ENCODE measurements at places on chromosomes 2 and 18.

GRCh38 chr18:59660366-59660765 lies 36.9 kb downstream of the CCBE1 start:
- no peak for DNase-seq

GRCh38 chr2:71309-72035 lies 25.2 kb upstream of the FAM110C start:
- DNase-seq = no peak

- DNase-seq = no peak
Observed at GRCh38 chr2:240509667-240510512, 47.9 kb downstream of the ANKMY1 start.

DNA sequence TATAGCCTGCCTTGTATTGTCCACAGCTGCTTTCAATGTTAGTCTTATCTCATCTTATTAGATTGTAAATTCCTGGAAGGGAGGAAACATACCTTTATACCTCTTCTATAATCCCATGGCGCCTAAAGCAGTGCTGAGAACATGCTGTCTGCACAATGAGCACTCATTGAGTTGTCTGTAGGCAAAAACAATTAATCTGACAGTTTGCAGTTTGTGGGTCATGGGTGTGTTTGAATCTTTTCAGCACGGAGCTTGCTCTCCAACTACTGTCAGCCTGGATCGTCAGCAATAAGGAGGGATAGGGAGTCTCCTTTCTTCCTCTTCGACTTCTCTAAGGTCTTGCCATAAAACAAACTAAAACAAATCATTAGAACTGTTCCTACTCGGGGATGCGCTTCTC lies 26.5 kb upstream of the GREB1L start:
- DNase-seq = no peak

- no peak for DNase-seq
Observed at GRCh38 chr2:202736826-202737225, 102.1 kb downstream of the FAM117B start.

GRCh38 chr18:25467226-25467987 lies 115.4 kb upstream of the ZNF521 start:
- peak; percentile 45 for DNase-seq

DNA sequence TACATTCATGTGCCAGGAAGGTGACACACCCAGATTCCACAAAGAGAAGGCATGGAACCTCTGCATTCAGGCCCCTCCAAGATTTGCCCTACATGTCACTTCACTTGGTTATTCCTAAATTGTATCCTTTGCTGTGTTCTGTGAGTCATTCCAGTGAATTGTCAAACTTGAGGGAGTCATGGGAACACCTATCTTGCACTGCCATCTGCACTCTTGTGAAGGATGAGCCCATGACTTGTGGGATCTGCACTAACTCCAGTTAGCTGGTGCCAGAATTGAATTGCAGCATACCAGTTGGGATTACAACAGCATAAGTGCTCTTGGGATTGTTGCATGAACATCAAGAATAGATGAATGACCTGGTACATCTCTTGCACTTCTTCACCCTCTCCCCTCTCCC lies 1288.0 kb upstream of the ZEB2 start:
- no peak for DNase-seq

DNA sequence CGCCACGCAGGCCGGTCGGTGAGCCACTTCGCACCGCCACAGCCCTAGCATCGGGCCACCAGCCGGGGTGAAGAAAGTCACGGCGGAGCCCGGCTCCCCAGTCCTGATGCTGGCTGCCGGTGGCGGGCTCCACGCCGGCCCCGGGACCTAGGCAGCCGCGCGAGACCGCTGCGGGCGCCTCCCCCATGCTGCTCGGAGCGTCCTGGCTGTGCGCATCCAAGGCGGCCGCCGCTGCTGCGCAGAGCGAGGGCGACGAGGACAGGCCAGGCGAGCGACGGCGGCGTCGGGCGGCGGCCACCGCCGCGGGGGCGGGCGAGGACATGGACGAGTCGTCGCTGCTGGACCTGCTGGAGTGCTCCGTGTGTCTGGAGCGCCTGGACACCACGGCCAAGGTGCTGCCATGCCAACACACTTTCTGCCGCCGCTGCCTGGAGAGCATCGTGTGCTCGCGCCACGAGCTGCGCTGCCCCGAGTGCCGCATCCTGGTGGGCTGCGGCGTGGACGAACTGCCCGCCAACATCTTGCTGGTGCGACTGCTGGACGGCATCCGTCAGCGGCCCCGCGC lies 433 bp downstream of the SH3RF3 start:
- no peak for DNase-seq

DNA sequence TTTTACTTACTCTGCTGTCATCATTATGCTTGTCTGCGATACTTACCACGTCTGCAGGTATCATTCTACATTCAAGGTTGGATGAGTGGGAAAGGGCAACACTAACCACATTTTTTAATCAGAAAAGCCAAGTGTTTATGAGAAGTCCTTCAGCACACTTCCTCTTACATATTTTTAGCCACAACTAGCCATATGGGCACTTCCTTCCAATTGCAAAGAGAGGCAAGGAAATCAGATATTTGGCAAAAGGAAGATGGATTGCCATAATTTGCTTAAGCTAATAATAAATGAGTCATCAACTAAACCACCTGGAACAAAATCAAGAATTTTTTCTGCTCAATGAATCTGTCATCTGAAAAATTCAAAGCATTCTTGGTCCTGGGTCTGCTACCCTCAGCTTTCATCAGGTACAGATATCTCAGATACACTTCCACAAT lies 16.7 kb upstream of the MRO start:
- no peak for DNase-seq
